Epithelial cell of proximal tubule (primary cell): ENCODE measurements at places on chromosomes 5 and 9.

- no peak for DNase-seq
These were observed 1.9 kb upstream of the CLTB start for GRCh38 chr5:176418251-176418650.

DNA sequence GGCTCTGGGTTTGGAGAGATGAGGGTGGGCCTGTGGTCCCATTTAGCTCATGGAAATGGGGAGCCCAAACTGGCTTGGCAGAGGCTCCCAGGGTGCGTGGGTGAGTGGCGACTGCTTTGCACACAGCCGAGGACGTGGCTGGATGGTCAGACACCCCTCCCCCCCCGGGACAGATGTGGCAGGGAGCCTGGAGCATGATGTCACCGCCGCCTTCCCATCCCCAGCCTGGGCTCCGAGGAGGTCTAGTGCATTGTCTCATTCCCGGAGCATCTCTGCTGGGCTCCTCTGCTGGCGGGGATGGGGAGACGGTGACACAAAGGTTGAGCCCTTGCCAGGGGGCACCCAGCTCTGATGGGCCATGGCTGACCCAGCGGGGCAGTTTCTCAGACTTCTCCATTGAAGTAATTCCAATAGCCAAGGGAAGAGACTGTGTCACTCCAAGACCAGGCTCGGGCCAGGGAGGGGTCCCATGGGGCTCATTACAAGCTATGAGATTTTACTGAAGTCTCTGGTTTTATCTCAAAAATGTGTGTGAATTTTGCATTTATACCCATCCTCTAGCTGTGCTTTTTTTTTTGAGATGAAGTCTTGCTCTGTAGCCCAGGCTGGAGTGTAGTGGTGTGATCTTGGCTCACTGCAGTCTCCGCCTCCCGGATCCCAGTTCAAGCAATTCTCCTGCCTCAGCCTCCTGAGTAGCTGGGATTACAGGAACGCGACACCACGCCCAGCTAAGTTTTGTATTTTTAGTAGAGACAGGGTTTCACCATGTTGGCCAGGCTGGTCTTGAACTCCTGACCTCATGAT lies 36.1 kb downstream of the HMCN2 start:
- DNase-seq: no peak

DNA sequence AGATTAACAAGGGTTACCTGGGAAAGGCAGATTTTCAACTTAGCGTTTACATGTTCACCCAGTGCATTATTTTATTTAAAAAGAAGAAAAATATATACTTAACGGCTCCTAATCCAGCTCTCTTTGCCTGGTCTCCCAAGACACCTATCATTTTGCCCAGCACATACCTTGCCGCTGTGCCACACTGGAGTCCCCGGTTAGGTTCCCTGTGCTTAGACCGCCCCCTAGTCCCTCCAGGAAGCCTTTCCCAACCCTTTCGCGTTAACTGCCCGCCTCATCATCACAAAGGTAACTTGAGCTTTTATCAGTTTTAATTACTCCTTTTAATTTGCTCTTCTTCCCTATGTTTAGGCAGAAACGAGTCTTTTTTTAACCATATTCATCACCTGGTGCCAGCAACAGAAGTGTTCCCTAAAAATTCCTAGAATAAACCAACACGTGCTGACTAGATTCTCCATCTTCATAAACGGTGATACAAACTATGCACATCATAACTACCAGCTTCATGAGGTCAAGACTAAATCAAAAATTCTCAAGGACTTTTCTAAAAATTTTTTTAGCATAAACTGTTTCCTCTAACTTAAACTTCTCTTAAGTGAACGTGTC lies 19.7 kb downstream of the DNAJA1 start:
- DNase-seq: no peak

DNA sequence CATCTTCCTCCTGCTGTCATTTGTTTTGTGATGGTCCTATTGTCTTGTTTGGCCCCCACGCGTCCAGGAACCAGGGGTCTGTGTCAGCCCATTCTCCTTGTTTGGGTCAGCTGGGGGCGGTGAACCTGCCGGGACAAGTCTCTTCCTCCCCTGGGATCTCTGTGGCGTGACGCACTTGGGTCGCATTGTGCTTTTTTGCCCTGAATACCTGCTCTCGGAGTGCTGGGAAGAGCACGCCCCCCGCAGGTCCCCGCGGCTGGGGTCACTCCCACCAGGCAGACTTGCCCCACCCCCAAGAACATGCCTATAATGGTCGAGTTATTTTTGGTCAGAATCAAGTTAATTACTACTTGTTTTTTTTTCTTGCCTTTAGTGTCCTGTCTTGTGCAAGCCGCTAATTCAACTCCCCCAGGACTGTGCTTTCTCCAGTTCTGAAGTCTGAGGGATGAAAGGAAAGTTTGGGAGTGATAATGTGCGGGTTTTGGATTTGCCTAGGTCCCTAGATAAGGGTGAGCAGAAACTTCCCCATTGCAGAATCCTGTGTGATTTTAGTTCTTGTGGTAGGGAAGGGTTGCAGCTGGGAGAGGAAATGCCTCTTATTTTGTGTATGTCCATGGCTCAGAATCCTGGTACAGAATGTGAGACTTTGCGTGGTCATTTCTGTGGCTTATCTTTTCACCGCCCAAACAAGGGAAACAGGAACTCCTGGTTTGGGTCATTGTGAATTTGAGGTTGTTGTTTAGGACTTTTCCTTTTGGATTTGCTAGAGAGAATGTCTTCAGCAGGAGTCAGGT lies 789 bp downstream of the ACER2 start:
- no peak for DNase-seq

GRCh38 chr9:132230605-132231004 lies 68.7 kb downstream of the NTNG2 start:
- DNase-seq: no peak

GRCh38 chr5:136457390-136458013 lies 92.2 kb upstream of the TRPC7 start:
- no peak for DNase-seq

DNA sequence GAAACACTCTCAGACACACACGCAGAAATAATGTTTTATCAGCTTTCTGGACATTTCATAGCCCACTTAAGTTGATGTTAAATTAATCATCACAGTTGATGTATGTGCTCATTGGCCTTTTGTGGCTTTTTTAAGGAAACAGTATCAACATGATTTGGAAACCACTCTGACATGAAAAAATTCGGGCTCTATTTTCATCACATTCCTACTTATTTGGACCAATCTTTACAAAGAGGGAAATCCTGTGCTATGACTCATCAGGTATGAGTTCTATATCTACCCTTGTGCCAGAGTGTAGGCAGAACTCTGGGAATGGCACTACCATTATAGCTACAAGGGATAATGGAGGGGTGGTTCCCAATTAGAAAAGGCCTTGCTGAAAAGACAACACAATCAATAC lies 388.4 kb upstream of the PTGER4 start:
- no peak for DNase-seq

GRCh38 chr5:170254056-170254455 lies 21.3 kb downstream of the C5orf58 start:
- no peak for DNase-seq

- DNase-seq: no peak
These were observed 539.9 kb upstream of the CDH9 start for GRCh38 chr5:27578279-27578678.

- DNase-seq: no peak
These were observed 16.7 kb downstream of the FGD3 start for GRCh38 chr9:92963831-92964606.

GRCh38 chr9:117290306-117290840 lies 124.5 kb downstream of the ASTN2 start:
- no peak for DNase-seq

DNA sequence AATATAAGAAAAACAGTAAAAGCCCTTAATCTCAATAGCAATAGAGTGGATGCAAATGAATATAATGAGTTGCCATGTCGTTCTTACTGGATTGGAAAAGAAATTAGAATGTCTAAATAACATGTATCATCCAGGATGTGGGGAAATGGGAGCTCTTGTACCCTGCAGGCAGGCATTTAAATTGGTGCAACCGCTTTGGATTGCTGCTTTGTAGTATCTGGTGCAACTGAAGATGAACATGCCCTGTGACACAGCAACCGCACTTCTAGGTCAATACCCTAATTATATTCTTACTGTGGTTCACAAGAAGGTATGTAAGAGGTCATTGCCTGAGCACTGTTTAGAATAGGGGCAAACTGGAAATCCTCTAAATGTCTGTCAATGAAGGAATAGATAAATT lies 18.9 kb downstream of the MRPS30 start:
- no peak for DNase-seq
